A673 (cell line): ENCODE measurements at places on chromosomes 3 and 15. TPM values are rescaled to one million over a fixed set of nuclear protein-coding genes. Genes with fewer than 3 reads are reported as not detected.

CORO2B gene
- total RNA-seq, result 3.8 and 4.4 TPM in 2 replicates

DNA sequence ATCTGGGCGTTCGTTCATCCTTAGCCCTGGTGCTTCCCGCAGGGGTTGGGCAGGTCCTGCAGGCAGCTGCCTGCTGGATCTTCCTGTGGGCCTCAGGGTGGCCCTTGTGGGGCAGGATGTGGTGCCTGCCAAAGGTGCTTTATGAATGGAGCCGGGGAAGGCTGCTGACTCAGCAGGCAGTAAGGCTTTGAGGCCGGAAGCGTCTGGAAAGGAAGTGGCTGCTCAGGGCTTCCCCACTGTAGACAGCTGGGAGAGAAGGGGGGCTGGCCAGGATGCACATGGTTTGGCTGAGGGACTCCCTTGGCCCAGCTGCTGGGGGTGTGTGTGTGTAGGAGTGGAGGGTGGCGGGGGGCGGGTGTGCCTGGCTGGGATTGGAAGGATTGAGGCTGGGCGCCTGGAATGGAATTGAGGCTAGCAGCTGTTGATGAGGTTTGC, 12.9 kb downstream of the CD276 start:
- DNase-seq, result peak; percentile 98

GRCh38 chr3:39388741-39389248, 5.6 kb downstream of the SLC25A38 start:
- no peak for DNase-seq

PYGO1 gene
- total RNA-seq, result 5.7 and 6.8 TPM in 2 replicates

KNG1 gene
- total RNA-seq, result not detected in 2 replicates
